Cardiac muscle cell (in vitro differentiated cells and primary cell): ENCODE measurements at places on chromosomes 3 and 15. TPM values are rescaled to one million over a fixed set of nuclear protein-coding genes. Genes with fewer than 3 reads are reported as not detected.
A peak's percentile ranks its signal among the peaks of the same experiment; 100 is the strongest.

The MOBP gene
- not detected in 2 replicates for total RNA-seq

The CIB2 gene
- 62.7 and 63.4 TPM in 2 replicates for total RNA-seq

The KNG1 gene
- total RNA-seq = not detected in 2 replicates

The LRRC15 gene
- 0.06 TPM in 1 of 2 replicates, not detected in the other for total RNA-seq

The SAMMSON gene
- total RNA-seq = 0.06 TPM in 1 of 2 replicates, not detected in the other

The C15orf61 gene
- 5.1 and 6.8 TPM in 2 replicates for total RNA-seq

The XIRP1 gene
- total RNA-seq = 195 and 315 TPM in 2 replicates

The STT3B gene
- total RNA-seq = 106 and 124 TPM in 2 replicates

The LHFPL4 gene
- total RNA-seq = not detected in 2 replicates

The CCR4 gene
- total RNA-seq = not detected in 2 replicates

The SERPINI1 gene
- total RNA-seq = 23.9 and 33.5 TPM in 2 replicates

The PLEKHO2 gene
- total RNA-seq = 7.6 and 9.3 TPM in 2 replicates

The C3orf22 gene
- total RNA-seq = not detected in 2 replicates

DNA sequence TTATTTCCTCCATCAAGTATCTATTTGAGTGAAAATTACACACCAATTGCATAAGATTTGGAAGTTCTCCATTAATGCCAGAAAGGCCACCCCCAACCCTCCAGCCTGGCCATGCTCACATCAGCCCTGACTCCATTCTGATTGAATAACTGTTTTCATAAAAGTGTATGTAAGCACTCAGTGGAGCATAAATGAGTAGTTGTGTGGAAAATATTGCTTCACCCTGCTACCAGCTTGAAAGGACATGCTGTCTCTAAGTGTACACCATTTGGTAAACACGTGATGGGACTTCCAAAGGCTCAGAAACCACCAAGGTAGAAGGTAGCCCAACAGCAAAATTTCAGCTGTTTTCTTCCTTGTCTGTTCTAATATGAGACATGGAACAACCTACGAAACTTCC is 393.8 kb downstream of the ZNF385D start:
- H3K27me3 ChIP-seq = no peaks in the 10 kb centered on the region
- no peak overlapping the region for H3K4me3 ChIP-seq
- H3K36me3 ChIP-seq = no peaks in the 10 kb centered on the region
- H3K27ac ChIP-seq = no peak overlapping the region
- no peaks in the 10 kb centered on the region for H3K4me1 ChIP-seq

DNA sequence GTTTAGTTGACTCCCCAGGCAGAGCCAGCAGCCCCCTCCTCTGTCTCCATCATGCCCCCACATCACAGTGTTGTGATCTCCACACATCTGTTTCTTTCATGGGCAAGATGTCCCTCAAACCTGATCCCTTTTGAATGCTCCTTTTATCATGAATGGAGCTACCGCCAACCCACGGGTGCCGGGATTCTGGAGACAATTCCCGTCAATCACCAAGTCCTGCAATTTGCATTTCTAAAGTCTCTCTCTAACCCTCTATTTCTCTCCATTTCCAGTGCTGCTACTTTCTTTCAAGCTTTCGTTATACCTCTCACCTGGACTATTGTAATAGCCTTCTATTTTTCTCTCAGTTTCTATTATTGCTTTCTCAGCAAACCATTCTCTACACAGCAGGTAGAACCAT is 89.7 kb upstream of the CCNL1 start:
- H3K36me3 ChIP-seq = no peaks in the 10 kb centered on the region
- peaks cover 24% of the 10 kb centered on the region for H3K4me1 ChIP-seq
- DNase-seq = no peak

DNA sequence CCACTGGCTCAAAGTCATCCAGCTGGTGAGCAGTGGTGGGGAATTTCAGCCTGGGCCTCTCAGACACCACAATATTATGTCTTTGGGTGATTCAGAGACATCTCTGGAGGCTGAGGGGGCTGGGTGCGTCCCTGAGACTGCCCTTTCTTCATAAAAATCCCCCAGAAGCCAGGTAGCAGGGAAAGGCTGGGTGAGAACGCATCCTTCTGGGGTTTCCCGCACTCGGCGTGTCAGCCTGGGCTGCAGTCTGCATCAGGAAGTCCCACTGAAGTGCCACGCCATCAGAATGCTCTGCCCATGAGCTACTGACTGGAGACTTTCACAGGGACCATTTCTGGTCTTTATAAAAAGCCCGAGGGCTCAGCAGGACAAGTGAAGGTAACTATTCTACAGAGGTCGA is 148.8 kb upstream of the SLC6A11 start:
- no peaks in the 10 kb centered on the region for H3K4me1 ChIP-seq
- H3K27me3 ChIP-seq = peaks cover 10% of the 10 kb centered on the region

- DNase-seq = no peak
- H3K27ac ChIP-seq = no peak overlapping the region
Observed at GRCh38 chr15:71883447-71883846, 73.1 kb downstream of the NR2E3 start.

DNA sequence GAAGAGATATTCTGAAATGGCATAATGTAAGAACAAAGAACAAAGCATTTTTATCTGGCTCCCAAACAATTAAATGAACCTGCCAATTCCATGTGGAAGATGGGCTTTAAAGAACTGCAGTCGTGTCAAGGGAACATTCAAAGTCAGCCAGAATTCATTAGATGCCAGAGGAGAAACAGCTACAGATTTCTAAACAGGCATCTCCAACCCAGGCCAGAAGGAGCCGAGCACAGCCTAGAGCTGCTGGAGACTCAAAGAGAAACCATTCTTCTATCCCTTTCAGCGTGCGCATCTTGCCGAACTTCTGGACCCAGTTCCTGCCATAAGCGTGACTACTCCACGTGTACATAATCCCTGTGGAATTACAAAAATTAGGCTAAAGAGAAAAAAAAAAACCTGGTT is 60.4 kb downstream of the MB21D2 start:
- H3K27me3 ChIP-seq = no peaks in the 10 kb centered on the region
- no peak for DNase-seq
- H3K4me1 ChIP-seq = no peaks in the 10 kb centered on the region
- H3K36me3 ChIP-seq = no peaks in the 10 kb centered on the region
- no peak overlapping the region for H3K27ac ChIP-seq

- DNase-seq = no peak
- H3K4me1 ChIP-seq = no peaks in the 10 kb centered on the region
- no peaks in the 10 kb centered on the region for H3K27me3 ChIP-seq
- H3K27ac ChIP-seq = no peak overlapping the region
Observed at GRCh38 chr3:105733356-105733755, 135.5 kb downstream of the CBLB start.

DNA sequence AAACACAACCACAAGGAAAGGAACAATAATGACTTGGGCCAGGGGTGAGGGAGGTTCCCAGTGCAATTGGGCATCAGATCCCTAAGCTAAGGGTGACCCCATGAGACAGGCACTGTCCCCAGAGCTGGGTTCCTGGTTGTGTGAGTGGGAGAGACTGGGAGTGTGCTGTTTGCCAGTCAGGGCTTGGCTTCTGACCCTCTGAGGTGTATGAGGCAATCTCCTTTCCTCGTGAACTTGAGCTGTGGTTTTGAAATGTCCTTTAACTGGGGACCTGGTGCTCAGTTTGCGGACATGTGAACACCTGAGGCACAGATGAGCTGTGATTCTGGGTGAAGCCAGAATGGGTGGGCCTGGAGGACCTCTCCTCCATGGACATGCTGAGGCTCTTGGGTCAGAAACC is 58.5 kb upstream of the PLXNA1 start:
- DNase-seq = peak; percentile 30
- H3K4me1 ChIP-seq = peaks cover 4% of the 10 kb centered on the region
- H3K36me3 ChIP-seq = no peaks in the 10 kb centered on the region
- no peak overlapping the region for H3K4me3 ChIP-seq
- H3K27me3 ChIP-seq = no peaks in the 10 kb centered on the region

- H3K27ac ChIP-seq = no peak overlapping the region
- H3K4me1 ChIP-seq = no peaks in the 10 kb centered on the region
- H3K27me3 ChIP-seq = no peaks in the 10 kb centered on the region
Observed at GRCh38 chr15:42826251-42826890, 89.4 kb upstream of the CDAN1 start.

- H3K4me3 ChIP-seq = no peak overlapping the region
- no peak for DNase-seq
- peaks cover 18% of the 10 kb centered on the region for H3K4me1 ChIP-seq
- no peaks in the 10 kb centered on the region for H3K36me3 ChIP-seq
Observed at GRCh38 chr3:64799606-64800005, 111.8 kb upstream of the ADAMTS9 start.

GRCh38 chr3:145678401-145678800 is 482.6 kb downstream of the PLOD2 start:
- H3K27me3 ChIP-seq = no peaks in the 10 kb centered on the region
- DNase-seq = no peak
- H3K36me3 ChIP-seq = no peaks in the 10 kb centered on the region
- peaks cover 4% of the 10 kb centered on the region for H3K4me1 ChIP-seq
- no peak overlapping the region for H3K4me3 ChIP-seq

DNA sequence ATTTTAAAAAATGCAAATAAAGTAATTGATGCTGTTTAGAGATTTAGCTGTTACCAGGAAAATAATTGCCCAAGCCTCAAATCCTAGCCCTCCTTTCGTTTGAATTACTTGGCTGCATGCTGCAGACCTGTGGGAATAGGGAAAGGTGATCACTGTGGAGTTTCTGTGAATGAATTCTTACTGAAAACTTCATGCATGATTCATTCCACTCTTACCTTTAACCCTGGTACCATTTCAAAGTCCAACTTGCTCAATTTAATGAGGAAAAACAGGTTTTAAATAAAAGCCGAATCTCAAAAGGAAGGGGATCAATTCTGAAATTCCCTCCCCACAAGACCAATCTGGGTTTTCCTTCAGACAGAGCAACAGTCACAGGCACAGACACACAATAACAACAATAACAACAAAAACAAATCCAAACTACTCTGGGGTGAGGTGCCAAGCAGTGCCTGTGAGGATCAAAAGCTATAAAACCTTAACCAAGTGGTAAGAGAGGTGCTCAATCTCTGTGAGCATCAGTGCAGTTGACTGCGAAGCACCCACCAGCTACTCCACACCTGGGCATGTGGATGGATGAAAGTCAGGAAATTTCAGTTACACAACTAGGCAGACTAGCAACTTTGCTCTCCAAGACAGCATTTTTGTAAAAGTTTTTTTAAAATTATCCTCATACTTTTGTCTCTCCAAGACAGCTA is 200.8 kb downstream of the CNTN3 start:
- no peaks in the 10 kb centered on the region for H3K27me3 ChIP-seq
- no peak overlapping the region for H3K4me3 ChIP-seq
- DNase-seq = no peak

- no peak for DNase-seq
- H3K27ac ChIP-seq = no peak overlapping the region
- no peaks in the 10 kb centered on the region for H3K27me3 ChIP-seq
- no peak overlapping the region for H3K4me3 ChIP-seq
Observed at GRCh38 chr3:149152420-149152819, 23.0 kb downstream of the HPS3 start.

GRCh38 chr15:80893777-80894176 is 95.8 kb downstream of the MESD start:
- H3K27me3 ChIP-seq = no peaks in the 10 kb centered on the region
- H3K36me3 ChIP-seq = no peaks in the 10 kb centered on the region
- no peak overlapping the region for H3K4me3 ChIP-seq
- DNase-seq = no peak
- H3K27ac ChIP-seq = no peak overlapping the region

DNA sequence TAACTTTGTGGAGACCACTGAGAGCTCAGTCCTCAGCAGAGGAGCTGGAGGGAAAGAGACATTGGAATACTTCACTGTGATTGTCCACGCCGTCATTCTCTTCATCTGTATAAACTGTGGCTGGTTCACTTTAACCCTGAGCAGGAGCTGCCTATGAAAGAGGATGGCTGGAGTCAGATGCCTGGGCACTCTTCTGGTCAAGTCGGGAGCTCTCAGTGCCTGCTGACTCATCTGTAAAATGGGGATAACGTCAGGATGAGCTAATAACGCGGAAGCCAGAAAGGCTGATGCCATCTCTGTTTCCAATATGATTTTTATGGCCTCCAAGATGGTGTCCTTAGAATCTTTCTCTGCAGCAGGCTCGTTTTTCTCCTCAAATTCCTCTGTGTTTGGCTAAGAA is 51.6 kb upstream of the MRPS22 start:
- DNase-seq = no peak
- no peaks in the 10 kb centered on the region for H3K27me3 ChIP-seq
- no peaks in the 10 kb centered on the region for H3K4me1 ChIP-seq
- H3K27ac ChIP-seq = no peak overlapping the region
- H3K36me3 ChIP-seq = no peaks in the 10 kb centered on the region

DNA sequence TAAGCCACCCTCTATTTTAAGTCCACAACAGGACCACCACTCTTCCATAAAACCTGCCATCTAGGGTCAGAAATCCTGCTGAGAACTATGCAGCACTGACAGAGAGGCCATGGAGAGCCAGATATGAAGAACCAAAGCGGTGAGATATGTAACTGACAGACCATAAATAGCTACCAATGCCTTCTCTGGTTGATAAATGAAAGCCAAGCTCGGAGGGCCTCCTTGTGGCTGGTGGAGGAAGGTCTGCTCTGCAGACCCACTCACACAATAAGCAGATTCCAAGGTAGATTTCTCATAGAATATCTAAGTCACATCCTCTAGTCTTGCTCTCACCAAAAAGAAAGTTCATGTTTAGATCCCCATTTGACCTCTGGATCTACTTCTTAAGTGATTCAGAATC is 38.9 kb downstream of the RYK start:
- peak; percentile 81 for DNase-seq
- H3K36me3 ChIP-seq = peaks cover 22% of the 10 kb centered on the region
- no peak overlapping the region for H3K4me3 ChIP-seq
- no peaks in the 10 kb centered on the region for H3K27me3 ChIP-seq
